Sciatic nerve (tissue), 2 donors: ENCODE measurements at places on chromosomes 7 and 10.
A peak's percentile ranks its signal among the peaks of the same experiment; 100 is the strongest.

GRCh38 chr7:43834463-43835251 is 34.7 kb downstream of the MRPS24 start:
- DNase-seq = no peak

DNA sequence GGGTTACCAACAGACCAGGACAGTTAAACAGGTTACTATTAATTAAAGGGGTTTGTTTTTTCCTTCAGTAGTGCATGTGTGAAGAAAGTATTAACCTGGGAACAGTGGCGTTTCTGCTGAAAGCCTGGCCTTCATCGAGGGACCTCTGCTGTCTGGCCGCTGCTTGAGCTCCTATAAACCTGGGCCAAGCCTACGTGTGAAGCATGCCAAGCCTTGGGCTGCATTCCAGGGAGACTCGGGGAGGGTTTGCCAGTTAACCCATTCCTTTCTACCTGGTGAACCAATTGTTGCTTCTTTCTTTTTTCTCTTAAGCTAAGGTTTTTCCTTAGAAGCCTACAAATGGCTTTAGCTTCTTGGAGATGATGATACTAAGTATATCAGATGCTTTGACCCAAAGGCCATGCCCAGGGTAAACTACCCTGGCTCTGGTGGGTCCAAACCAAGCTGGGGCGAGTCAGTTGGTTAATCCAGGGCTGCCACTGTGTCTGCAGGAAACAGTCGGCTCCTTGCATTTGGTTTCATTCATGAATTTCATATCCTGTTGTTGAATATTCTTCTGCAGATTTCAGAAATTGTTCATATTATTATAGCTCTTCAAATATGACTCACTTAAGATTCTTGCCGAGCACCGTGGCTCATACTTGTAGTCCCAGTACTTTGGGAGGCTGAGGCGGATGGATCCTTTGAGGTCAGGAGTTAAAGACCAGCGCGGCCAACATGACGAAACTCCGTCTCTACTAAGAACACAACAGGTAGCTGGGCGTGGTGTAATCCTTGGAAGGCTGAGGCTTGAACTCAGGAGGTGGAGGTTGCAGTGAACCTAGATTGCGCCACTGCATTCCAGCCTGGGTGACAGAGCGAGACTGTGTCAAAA is 23.8 kb downstream of the PFKP start:
- DNase-seq = peak; percentile 55

GRCh38 chr10:24690961-24691512 is 32.6 kb downstream of the ARHGAP21 start:
- no peak for DNase-seq

- no peak for DNase-seq
Observed at GRCh38 chr7:153628825-153629224, 423.4 kb upstream of the DPP6 start.

DNA sequence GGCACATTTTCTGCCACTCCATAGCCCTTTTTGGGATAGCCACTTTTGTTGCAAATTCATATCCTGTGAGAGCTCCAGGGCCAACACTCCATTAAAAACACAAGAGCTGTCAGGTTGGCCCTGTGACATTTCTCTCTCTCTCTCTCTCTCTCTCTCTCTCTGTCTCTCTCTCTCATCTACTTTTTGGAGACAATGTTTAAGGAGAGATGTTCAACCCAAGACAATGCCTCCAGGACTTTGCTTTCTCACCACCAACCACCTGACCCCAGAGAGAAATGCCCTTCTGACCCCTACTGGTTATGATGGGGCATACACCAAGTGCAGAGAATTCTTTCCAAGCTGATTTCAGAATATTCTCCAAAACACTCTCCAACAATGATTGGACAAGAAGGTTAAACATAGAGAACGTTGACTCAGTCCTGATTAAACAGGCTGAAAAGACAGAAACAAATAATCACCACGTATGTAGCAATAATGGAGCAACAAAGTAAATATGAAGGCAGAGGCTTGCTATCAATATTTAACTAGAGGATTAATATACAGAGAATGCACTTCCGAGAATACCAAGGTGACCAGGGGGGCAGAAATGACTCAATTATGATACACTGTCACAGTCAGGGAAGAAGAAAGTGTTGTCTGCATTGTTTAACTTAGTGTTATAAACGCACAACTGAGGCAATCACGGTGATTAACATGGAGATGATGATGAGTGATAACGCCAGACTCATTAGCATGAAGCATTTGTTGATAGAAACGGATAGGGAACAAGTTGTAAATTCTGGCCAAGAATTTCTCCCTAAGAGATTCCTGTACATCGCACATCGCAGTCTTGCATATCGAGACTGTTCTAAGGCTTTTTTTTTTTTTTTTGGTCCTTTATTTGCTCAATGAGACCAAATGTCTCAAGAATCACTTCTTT is 178.5 kb downstream of the NRP1 start:
- DNase-seq = no peak

- no peak for DNase-seq
Observed at GRCh38 chr7:37526623-37527022, 78.0 kb upstream of the ELMO1 start.

- no peak for DNase-seq
Observed at GRCh38 chr10:60222047-60222446, 167.6 kb downstream of the ANK3 start.

- no peak for DNase-seq
Observed at GRCh38 chr7:130135208-130136205, 65.2 kb downstream of the KLHDC10 start.

DNA sequence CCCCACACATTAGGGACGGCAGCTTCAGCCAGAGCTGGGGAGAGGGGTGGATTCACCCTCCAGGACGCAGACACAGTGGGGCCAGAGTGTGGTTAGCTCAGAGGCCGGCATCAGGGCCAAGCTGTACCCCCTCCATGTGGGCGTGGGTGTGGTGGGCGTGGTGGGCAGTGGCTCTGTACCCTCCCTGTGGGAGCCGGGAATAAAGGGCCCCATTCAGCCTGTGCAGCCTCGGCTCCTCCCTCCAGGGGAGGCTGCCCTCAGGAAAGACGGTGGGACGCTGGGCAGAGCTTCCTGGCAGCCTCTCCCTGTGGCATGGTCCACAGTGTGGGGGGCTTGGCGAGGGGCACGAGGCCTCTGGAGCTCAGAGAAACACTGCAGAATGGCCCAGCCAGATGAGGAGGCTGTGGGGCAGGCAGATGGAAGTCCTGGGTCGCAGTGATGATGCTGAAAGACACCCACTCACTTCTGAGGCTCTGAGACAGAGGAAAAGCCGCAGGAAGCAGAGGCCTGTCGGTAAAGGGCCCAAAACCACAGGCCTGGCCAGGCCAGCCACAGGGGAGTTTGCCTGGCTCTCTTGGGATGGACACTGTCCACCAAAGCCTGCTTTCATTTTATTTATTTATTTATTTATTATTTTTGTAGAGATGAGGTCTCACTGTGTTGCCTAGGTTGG is 108.0 kb downstream of the SH3PXD2A start:
- DNase-seq = peak; percentile 77

DNA sequence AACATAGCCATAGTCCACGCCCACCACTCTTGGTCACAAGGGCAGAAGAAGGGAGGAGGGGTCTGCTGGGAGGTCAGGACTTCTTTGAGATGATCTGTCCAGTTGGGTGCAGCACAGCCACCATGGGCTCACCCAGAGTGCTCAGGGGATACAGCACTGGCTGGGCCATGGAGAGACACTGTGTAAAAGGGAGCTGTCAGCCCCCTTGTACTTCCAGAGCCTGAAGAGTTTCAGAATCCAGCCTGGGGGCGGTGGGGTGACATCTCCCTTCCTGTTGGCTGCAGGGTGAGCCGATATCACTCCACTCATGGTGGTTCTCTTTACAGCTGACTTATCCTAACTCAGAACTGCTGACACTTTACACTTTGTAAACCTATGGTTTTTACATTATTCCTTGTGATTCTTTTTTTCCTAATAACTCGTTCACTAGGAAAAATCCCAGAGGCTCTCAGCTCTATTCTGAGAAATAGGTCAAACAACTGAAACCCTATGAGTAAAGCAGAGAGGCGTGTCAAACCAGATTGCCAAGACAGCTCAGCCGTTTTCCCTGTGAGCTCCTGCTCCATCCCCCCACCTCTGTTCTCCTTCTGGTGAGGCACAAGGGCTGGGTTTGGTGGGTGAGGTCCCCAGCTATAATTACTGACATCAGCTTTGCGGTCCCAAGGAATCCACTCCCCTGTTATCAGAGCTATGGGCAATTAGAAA is 3.2 kb upstream of the MRPS24 start:
- DNase-seq = no peak

DNA sequence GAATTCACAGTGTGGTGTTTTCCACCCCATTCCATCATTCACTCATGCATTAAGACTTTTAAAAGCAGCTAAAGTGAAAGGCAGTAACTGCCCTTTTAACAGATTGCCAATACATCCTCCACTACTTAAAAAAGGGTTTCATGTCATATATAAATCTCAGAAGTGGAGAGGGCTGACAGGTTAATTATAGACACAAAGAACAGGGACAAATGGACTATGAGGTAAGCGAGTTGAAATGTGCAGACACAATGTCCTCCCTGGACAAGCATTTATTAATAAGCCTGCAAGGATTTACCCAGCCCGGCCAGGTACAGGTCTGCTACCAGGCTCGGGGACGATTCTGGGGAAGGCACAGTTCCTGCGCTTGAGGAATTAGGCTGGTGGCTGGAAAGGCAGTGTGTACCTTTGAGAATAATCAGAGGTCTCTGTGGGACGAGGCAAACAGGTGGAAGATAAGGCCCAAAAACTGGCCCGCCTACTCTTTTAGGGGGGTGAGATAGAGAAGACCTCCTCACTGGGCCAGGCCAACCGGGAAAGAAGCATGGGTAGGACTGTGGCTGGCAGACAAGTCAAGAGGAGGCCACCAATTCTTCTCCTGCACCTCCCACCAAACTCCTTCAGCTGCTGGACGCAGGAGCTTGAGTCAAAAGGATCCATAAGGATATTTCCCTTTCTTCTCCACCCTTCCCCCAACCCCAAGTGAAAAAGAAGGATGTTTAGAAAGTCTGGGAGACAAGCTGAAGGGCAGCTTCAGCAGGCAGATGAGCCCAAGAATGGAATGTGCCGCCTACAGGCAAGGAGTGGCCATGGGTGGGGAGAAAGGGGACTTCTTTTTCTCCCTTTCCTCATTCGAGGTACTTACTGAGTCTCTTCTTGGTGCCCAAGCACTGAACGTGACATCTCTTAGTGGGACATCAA is 1.5 kb downstream of the PDLIM1 start:
- no peak for DNase-seq

DNA sequence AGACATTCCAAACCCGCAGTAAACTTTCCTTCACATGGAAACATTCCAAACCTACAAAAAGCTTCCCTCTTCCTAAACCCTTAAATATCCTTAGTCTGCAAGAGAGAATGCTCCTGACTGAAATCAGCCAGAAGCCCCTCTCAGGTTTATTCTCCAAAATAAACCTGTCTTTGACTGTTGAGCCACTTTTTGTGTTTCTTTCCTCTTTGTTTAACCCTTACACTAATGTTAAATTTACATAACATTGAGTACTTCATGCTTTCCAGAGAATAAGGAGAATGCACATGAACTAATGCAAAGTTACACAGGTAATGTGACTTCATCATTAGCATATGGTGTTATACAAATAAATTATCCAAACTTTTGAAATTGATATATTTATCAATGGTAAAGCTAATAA is 262.6 kb upstream of the PRKCQ start:
- no peak for DNase-seq

GRCh38 chr10:63241841-63242281 is 108.7 kb downstream of the NRBF2 start:
- DNase-seq = no peak

- DNase-seq = no peak
Observed at GRCh38 chr7:11830582-11831155, 1.3 kb downstream of the THSD7A start.

GRCh38 chr7:128052404-128052803 is 21.2 kb upstream of the LRRC4 start:
- DNase-seq = no peak

DNA sequence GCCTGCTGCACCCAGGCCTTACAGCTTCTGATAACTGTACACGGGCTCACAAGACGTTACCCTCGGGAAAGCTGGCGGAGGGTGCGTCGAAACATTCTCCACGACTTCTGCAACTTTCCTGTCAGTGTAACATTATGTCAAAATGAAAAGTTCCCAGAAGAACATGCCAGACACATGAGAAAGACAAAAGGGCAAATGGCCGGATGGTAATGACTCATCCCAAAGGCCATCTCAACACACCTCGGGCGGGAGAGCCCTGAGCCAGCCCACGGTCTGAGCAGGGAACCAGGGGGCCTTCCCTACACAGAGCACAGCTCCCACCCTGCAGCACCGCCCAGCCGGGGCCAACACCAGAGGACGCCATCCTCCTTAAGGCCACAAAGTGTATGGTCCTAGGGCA is 118.7 kb downstream of the MAD1L1 start:
- DNase-seq = no peak

GRCh38 chr7:1087952-1088920 is at the start of gene GPER1:
TSS of gene GPER1 (plus strand) at chr7:1088113. CDS start at chr7:1091729, 3,616 bp downstream.
- DNase-seq = peak; percentile 73

GRCh38 chr10:60384708-60385398 is 4.8 kb downstream of the ANK3 start:
- DNase-seq = no peak

DNA sequence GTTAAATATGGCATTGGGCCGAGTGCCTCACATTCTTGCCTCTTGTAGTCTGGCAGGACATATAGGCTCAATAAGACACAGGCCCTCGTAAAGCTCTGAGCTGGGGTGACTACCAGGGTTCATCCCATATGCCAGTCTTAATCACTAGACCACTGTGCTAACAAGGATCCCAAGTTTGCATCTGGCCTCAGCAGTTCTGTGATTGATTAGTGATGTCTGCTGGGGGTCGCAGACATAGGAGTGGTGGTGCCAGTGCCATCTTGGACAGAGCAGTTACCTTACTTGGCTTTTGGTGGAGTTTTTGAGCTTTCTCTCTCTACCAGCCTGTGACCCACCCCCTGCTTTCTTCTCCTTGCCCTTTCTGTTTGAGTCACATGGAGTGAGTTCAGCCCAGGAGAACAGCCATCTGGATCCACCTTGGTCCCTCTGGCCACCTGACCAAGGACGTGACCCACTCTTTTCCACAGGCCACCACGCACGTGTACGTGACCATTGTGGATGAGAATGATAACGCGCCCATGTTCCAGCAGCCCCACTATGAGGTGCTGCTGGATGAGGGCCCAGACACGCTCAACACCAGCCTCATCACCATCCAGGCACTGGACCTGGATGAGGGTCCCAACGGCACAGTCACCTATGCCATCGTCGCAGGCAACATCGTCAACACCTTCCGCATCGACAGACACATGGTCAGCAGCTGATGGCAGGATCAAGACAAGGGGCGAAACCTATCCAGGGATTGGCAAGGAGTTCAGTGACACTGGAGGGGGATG is 4.1 kb upstream of the VSIR start:
- DNase-seq = peak; percentile 50

- DNase-seq = no peak
Observed at GRCh38 chr7:115040495-115040894, 118.6 kb downstream of the MDFIC start.

DNA sequence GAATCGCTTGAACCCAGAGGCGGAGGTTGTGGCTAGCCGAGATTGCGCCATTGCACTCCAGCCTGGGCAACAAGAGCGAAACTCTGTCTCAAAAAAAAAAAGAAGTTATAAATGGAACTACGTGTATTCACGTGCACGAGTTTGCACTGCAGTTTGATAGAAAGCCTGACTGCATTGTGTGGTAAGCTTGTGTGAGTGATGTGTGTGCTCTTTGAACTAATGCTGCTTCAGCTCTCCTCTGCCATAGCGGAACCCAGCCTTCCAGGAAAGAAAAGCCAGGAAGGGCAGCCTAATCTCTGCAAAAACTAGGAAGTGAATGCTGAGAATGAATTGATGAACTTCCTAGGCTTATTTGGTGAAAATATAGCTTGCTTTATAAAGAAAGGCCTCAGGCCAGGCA is 15.6 kb upstream of the MKRN1 start:
- DNase-seq = no peak
